ENCODE measurements at places on chromosomes 11 and 22.
A peak's percentile ranks its signal among the peaks of the same experiment; 100 is the strongest.

GRCh38 chr11:28168718-28169117 lies 60.5 kb downstream of the METTL15 start:
- DNase-seq = no peak

GRCh38 chr22:49597428-49598039 lies 230.1 kb downstream of the BRD1 start:
- DNase-seq = no peak

DNA sequence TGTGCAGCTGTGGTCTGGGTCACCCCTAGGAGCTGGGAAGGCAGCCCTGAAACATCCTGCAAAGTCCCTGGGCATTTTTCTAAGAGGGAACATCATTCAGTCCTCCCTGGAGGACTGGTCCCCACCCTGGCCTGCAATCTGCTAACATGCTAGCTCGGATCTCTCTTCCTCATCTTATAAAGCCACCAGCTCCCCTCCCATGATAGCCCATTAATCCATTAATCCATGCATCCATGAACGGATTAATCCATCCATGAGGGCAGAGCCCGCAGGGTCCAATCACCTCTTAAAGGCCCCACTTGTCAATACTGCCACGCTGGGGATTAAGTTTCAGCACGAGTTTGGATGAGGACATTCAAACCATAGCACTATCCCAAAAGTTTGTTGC lies 12.1 kb downstream of the PRG3 start:
- no peak for DNase-seq

DNA sequence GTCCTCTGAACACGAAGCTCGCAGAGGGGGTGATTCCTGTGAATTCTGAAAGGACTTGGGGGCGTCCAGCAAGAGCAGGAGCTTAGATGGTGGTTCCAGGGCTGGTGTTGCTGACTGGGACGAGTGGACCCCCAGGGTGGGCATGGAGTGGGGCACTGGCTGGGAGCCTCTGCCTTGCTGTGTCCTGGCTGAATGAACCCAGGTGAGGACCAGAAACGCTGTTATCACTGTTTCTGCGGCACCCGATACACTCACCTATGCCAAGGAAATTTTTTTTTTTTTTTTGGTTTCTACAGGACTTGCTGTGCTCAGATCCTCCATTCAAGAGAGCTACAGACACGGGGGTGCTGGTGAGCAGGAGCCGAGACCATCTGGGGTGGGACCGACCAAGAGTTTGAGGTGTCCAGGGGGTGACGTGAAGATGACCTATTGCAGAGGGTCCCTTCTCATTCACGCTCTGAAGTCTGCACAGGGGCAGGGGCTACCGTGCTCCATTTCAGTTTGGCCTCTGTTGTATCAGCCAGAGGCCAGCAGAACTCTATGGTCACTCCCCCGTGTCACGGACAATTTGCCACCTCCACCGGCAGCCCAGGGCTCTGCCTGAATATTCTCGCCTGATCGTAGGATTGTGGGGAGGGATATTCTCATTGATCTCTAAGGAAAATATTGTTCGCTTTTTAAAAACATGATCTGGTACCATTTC lies 3.6 kb downstream of the SMIM38 start:
- no peak for DNase-seq

DNA sequence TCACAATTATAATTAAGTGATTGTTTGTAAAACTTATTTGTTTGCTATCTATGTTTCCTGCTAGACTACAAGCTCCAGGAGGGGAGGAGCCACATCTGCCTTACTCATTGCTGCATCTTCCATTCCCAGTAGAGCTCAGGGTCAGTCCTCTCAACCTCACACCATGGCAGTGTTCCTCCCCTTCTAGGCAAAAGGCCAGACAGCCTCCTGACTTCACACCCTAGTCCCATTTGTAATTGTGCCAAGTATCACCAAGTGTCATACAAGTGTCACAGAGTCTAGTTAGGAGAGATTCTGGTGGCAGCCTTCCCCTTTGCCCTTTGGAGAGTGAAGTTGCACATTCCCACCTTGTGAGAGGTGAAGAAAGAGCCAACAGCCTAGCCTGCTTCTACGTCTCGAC lies 490.4 kb downstream of the INSC start:
- DNase-seq = no peak

- DNase-seq = no peak
Observed at GRCh38 chr11:112539741-112540140, 279.1 kb upstream of the PLET1 start.

- no peak for DNase-seq
Observed at GRCh38 chr11:58067685-58068084, 36.9 kb downstream of the OR6Q1 start.

GRCh38 chr11:44824300-44824704 lies 97.5 kb downstream of the TSPAN18 start:
- no peak for DNase-seq

GRCh38 chr22:45908961-45909360 lies 68.0 kb downstream of the WNT7B start:
- DNase-seq = no peak

GRCh38 chr11:45181193-45181888 lies 34.9 kb downstream of the PRDM11 start:
- DNase-seq = no peak

DNA sequence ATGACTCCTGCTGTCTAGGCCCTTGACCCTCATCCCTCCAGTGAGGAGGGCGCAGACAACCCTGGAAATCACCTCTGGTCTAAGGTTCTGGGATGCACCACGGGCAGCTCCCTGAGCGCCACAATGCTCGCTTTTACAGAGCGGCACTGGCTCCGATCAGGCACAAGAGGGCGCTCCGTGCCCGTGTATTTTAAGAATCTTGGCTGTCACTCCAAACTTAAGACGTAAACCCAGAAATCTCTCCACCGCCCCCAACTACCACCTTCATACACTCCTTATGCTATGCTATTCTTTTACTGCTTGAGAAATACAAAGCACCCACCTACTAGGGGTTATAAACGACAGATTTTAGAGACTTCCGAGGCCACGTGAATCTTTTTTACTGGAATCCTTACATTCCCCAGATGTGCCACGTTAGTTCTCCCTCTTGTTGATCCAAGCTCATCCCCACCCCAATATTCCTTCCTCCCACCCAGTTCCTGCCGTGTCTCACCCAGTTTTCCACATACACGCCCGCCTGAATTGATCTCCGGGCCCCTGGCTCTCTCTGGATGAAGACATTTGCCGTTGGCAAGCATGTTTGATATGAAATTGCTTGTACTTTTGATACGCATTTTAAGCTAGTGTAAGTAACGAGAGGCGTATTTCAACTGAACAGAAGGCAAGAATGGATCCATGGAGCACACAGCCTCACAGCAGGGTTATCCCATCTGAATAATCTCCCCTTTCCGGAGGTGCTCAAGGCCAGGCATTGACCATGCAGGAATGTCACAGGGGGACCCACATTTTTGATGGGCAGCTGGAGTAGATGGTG lies 453.5 kb downstream of the OPCML start:
- DNase-seq = peak; percentile 31

DNA sequence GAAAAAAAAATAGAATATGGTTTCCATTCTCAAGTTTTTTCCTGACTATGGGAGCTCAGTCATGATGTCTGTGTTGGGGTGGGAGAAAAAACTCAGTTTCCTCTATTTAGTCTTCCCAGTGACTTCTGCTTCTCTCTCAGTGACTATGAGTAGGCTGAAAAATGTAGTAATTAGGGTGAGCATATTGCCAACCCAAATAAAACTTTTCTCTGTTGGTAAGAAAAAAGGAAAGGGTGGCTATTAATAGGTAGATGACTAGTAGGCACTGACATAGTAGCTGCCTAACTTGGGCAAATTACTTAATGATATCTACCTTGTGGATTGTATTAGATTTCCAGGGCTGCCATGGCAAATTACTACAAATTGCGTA lies 34.2 kb upstream of the BIRC3 start:
- no peak for DNase-seq

GRCh38 chr11:106875013-106875412 lies 143.3 kb downstream of the GUCY1A2 start:
- peak; percentile 20 for DNase-seq

DNA sequence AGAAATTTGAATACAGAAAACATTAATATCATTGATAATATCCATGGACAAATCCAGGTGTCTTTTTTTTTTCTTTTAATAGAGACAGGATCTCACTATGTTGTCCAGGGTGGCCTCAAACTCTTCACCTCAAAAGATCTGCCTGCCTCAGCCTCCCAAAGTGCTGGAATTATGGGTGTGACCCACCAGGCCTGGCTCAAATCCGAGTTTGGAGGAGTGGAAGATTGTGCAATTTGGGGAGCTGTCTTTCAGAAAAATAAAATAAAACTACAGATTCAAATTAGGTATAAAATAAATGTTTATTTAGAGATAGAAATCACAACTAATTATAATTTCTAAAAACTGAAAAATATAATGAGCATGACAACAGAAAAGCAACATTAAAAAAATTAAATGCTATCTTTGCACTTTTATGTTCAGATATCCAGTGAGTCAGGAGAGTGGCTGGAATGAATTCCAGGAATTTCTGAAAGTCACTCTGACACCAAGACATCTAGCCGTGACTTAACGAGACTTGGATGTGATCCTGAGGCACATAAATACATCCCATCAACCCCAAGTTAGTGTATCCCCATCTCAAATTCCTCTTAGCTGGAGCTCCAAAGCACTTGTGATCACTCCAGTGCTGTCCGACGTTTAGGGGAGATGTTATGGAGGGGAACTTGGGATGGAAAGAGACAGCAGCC lies 128.6 kb upstream of the THY1 start:
- no peak for DNase-seq

- DNase-seq = peak; percentile 85
Observed at GRCh38 chr11:118938491-118939403, 13.0 kb upstream of the BCL9L start.

GRCh38 chr11:64854157-64854533 lies 9.7 kb upstream of the CDC42BPG start:
- no peak for DNase-seq

DNA sequence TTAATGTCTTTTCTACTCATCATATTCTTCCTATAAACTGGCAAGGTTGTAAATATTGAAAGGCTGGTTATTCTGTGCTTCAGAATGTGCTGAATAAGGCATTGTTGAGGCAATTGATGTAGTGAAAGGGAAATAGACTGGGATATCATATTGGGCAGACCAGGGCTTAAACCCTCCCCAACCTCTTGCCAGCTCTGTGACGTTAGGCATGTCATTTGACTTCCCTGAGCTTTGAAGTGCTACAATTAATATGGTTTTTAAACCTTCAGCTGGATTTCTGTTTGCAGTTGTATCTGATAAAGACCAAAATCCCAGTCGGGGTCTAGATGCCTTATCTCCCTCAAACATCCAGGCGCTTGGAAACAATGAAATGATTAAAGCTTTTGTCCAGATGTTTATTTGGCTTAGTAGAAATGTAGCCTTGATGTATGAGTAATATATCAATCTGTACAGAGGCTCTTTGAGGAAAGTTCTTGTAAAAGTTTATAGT lies 208.1 kb downstream of the DBX1 start:
- DNase-seq = no peak

DNA sequence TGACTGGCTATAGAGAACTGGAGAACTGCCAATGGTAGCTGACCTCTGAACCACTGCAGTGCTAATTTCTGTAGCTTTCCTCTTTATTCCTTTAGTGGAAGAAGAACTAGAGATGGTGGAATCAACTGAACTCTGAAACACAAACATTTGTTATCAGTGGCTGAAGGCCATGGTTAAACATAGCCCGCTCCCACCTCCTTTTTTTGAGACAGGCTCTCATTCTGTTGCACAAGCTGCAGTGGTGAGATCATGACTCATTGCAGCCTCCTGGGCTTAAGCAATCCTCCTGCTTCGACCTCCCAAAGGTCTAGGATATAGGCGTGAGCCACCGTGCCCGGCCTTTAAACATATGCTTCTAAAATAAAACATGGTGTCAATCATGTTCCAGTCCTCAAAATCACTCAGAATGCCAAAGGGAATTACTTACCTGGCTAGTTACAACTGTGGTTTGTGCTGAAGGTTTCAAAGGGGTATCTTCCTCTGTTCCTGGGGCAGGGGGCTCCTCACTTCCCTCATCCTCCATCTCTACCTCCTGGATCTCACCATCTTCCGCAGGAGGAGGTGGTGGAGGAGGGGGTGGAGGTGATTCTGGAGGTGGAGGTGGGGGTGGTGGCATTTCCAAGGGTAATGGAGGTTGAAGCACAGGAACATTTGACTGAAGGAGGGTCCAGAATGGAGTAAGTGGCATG lies 9.0 kb upstream of the AGBL2 start:
- DNase-seq = peak; percentile 19

DNA sequence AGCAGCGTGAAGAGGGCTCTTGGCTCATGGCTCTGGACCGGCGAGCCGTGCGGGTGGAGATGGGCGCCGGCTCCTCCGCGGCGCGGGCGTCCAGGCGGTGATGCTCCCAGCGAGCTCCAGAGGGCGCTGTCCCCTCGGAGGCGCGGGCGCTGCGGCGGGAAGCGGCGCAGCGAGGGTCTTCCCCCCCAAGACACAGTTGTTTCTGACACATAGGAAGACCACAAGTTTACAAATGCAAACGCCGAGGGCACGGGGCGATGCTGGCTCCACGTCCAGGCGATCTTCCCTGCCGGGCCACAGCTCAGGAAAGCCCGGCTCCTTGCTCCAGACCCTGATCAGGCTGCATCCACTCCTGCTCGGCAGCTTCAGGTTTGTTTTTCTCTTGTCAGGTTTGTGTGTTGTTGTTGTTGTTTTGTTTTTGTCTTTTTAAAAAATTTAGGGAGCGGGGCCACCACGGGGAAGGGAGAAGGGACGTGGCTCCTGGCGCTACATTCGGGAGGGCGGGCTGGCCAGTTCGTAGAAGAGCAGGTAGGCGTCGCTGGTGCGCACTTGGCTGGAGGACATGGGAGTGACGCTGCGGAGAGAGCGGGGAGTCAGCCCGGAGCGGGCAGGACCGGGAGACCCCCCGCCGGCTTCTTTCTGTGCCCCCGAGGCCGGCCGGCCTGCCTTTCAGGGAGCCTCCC lies 10.0 kb upstream of the MFRP start:
- peak; percentile 72 for DNase-seq

- no peak for DNase-seq
Observed at GRCh38 chr11:117932426-117932825, 3.2 kb upstream of the TMPRSS13 start.

GRCh38 chr11:30763951-30764350 lies 177.8 kb upstream of the MPPED2 start:
- DNase-seq = no peak

GRCh38 chr11:16289541-16289940 lies 66.8 kb downstream of the SOX6 start:
- DNase-seq = no peak
